Glutamatergic neuron (in vitro differentiated cells): ENCODE measurements at places on chromosomes 5 and 9. TPM values are rescaled to one million over a fixed set of nuclear protein-coding genes. Genes with fewer than 3 reads are reported as not detected.
A peak's percentile ranks its signal among the peaks of the same experiment; 100 is the strongest.

DNA sequence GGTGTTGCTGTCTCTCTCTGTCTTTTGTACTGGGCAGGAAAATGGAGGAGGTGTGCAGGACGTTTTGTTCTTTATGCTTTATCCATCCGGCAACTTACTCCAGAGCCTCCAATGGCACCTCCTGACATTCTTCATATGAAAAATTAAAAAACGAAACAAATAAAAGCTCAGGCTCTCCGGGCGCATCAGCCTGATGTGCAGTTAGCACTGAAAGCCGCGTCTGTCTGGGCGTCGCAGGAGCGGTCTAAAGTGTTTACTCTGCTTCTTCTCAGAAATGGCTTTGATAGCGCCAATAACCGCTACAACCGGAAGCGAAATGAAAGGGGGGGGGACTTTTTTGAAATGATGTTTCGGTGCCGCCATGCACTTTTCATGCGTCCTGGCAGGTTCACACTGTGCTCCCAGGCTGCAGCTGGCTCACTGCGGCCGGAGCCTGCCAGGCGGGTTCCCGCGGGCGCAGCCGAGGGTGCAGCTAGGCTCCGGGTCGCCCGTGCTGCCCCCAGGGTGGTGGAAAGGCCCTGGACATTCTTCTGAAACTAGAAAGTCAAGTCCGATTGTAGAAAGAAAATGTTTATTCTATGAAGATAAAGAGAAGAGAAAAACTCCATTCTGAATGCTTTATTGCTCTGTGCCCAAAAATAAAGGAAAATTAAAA is 407.7 kb upstream of the IRX1 start:
- no peak overlapping the region for H3K27ac ChIP-seq
- DNase-seq: no peak
- no peak overlapping the region for H3K4me3 ChIP-seq
- H3K36me3 ChIP-seq: no peaks in the 10 kb centered on the region
- peaks cover 6% of the 10 kb centered on the region for H3K4me1 ChIP-seq

- no peak overlapping the region for H3K27ac ChIP-seq
- peaks cover 6% of the 10 kb centered on the region for H3K4me1 ChIP-seq
- no peak for DNase-seq
These were observed 87.3 kb downstream of the SLC44A1 start for GRCh38 chr9:105331755-105332154.

DNA sequence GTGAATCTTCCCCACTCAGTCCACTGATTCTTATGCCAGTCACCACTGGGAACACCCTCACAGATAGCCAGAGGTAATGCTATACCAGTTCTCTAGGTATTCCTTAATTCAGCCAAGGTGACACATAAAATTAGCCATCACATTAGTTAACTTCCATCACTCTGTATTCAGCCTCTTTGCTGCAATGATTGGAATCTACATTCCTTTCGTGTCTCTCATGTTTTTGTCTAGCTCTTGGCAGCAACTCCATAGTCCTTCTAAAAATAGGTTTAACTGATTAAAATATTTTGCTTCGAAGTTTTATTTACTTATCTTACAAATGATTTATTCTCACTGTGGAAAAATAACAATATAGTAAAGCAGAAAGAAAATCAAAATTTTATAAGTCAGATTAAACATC is 19.6 kb upstream of the RNF20 start:
- no peaks in the 10 kb centered on the region for H3K4me1 ChIP-seq
- no peak overlapping the region for H3K27ac ChIP-seq
- no peaks in the 10 kb centered on the region for H3K27me3 ChIP-seq
- no peaks in the 10 kb centered on the region for H3K36me3 ChIP-seq

DNA sequence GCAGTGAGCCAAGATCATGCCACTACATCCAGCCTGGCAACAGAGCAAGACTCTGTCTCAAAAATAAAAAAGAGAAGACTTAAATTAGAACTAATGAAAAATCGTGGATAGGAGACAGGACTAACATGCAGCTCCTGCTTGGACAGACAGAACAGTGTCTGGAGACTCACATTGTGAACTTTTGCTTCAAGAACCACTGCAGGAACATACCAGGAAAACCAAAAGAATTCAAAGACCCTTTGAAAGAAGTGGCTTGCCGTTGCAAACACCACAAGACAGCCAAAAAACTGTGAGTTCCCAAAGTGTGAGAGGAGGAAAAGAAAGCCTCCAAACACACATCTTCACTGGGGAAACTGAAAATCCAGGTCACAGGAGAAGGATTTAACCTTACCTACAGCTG is 48.8 kb upstream of the SNAPC3 start:
- H3K4me3 ChIP-seq: no peak overlapping the region
- peaks cover 8% of the 10 kb centered on the region for H3K36me3 ChIP-seq
- H3K27ac ChIP-seq: no peak overlapping the region
- H3K4me1 ChIP-seq: no peaks in the 10 kb centered on the region
- no peaks in the 10 kb centered on the region for H3K27me3 ChIP-seq

- no peak overlapping the region for H3K4me3 ChIP-seq
- no peaks in the 10 kb centered on the region for H3K36me3 ChIP-seq
- no peak for DNase-seq
- H3K27me3 ChIP-seq: peaks cover 11% of the 10 kb centered on the region
- H3K4me1 ChIP-seq: peaks cover 20% of the 10 kb centered on the region
These were observed 13.4 kb upstream of the TNIP1 start for GRCh38 chr5:151094030-151094851.

DNA sequence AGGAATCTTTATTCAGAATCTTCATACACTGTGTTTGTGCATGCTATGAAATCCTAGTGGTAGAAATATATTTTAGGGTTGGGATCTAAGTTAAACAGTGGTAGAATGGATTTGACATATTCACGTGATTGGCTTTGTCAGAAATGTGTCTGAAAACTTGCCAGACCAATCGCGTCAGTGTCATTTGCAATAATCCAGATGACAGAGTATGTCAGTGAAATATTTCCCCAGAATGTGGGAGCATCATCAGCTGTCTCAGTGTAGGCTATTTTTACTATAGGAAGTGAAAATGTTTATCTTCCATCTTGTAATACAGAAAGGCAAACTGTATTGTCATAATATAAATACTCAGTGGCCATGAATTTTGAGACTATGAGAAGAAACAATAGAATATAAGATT is 220.6 kb upstream of the EDIL3 start:
- H3K36me3 ChIP-seq: no peaks in the 10 kb centered on the region
- H3K4me1 ChIP-seq: no peaks in the 10 kb centered on the region
- H3K4me3 ChIP-seq: no peak overlapping the region
- no peak for DNase-seq

GRCh38 chr5:73591698-73592501 is 26.4 kb downstream of the UTP15 start:
- H3K36me3 ChIP-seq: no peaks in the 10 kb centered on the region
- no peaks in the 10 kb centered on the region for H3K4me1 ChIP-seq
- DNase-seq: no peak
- no peak overlapping the region for H3K27ac ChIP-seq
- H3K27me3 ChIP-seq: no peaks in the 10 kb centered on the region

GRCh38 chr5:15933259-15934207 is 246.1 kb downstream of the MARCHF11 start:
- no peak overlapping the region for H3K27ac ChIP-seq
- H3K4me3 ChIP-seq: no peak overlapping the region
- peaks cover 2% of the 10 kb centered on the region for H3K27me3 ChIP-seq
- H3K36me3 ChIP-seq: peaks cover 18% of the 10 kb centered on the region
- DNase-seq: no peak

DNA sequence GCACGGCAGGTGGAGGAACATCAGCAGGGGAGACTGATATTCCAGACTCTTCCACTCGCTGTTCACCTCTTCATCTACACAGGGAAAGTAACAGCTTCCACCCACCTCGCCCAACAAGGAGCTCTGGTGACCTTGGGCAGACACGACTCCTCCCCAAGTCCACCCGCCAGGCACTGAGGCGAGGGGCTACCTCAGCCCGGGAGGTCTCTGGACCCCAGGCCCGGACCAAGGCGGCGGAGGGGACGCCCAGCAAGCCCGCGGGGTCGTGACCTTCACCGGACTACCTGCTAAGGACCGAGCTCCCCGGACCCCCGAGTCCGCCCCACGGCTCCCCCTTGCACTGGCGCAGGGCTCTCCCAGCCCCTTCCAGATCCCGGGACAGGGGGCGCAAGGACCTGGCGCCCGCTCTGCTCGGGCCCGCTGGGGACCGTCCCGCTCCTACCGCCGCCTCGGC is 70.2 kb upstream of the LPCAT1 start:
- no peaks in the 10 kb centered on the region for H3K4me1 ChIP-seq
- peak overlapping the region; percentile 81 for H3K4me3 ChIP-seq
- H3K36me3 ChIP-seq: no peaks in the 10 kb centered on the region
- no peak for DNase-seq
- H3K27ac ChIP-seq: no peak overlapping the region

DNA sequence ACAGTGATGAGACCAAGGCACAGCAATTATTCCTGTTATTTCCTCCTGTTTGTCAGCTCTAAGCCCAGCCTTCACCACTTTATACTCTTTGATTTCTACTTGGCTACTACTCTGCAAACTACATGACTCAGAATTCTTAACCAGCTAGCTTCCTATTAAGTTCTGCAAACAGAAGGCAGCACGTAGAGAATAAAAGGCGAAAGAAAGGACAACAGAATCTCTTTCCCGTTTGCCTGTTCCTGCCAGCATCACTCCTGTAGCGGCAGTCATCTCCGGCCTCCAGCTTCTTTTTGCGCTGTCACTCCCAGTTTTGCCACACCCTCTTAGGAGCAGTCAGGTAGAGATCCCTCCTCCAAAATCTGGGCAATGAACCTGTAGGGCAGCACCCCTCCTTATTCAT is 29.9 kb downstream of the DPYSL3 start:
- no peaks in the 10 kb centered on the region for H3K36me3 ChIP-seq
- H3K27ac ChIP-seq: peak overlapping the region; percentile 9
- no peak for DNase-seq
- peaks cover 4% of the 10 kb centered on the region for H3K27me3 ChIP-seq

DNA sequence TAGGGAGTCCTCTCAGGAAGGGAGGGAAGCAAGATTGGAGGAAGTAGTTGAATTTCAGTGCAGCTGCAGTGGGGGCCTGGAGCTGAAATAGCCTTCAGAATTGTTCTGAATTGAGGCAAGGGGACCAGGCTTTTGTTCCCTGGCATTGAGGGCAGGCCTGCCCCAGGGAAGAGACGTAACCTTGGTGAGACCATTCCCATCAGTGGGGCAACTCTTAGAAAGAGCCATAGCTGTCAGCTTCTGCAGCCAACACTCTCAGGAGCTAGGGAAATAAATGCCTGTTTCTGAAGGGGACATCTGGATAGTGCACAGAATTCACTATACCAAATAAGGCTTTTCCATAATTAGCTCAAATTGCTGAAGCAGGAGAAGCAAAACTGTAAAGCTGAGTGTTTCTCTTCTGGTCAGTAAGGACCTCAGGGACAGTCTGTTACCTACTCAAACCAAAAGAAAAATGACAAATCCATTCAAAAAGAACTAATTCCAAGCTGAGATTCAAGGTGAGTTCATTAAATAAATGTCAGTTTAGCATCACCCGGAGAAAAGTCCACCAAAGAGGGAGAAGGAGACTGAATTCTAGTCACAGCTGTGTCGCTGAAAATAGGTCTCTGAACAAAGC is 44.0 kb downstream of the LYRM7 start:
- H3K27me3 ChIP-seq: peaks cover 2% of the 10 kb centered on the region
- H3K36me3 ChIP-seq: no peaks in the 10 kb centered on the region
- peaks cover 9% of the 10 kb centered on the region for H3K4me1 ChIP-seq
- no peak overlapping the region for H3K27ac ChIP-seq
- DNase-seq: no peak

DNA sequence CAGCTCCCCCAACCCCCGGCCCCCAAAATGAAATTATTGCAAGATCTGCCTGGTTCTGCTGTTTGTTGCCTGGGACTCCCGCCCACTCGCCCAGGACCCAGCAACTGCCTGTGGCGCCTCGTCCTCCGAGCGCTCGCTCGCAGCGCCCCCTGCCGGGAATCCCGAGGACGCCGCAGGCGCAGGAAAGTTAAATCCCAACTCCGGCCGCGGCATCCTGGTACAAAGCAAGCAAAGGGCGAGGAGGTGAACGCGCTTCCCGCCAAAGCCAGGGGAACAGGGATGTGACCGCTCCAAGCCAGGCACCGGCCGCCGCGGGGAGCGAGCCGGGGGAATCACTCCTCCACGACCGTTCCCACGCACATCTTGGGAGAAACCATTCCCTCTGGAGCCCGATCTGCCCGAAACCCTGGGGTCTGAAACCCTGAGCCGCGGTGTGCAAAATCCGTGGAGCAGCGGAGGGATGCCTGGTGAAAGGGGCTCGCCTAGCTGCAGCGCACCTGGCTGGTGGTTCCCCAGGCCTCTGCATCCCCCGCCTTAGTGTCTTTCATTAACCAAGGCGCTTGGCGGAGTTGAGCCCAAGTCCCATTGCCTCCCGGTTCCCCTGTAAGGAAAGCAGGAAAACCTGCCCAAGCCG is 1.3 kb downstream of the SEMA5A start:
- peak; percentile 91 for DNase-seq
- H3K27me3 ChIP-seq: peaks cover 4% of the 10 kb centered on the region
- H3K4me1 ChIP-seq: peaks cover 7% of the 10 kb centered on the region

DNA sequence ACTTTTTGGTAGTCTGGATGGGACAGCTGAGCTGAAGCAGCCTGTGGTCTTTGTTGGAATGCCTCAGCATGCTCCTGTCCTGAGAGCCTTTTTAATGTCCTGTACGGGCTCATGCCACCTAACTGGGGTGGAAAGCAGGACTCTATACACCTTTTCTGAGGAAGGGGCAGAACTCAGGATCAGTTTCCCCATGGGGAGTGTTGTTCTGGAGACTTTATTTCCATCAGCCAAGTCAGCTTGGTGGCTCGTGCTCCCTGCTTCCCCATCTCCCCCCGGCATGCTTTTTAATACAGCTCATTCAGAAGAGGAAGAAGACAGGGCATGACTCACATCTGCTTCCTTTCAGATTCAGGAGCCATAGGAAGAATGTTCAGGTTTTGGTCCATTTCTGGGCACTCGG is 5.1 kb upstream of the SEPTIN8 start:
- H3K27me3 ChIP-seq: peaks cover 4% of the 10 kb centered on the region
- DNase-seq: no peak
- H3K27ac ChIP-seq: no peak overlapping the region
- H3K36me3 ChIP-seq: peaks cover 5% of the 10 kb centered on the region
- H3K4me1 ChIP-seq: peaks cover 7% of the 10 kb centered on the region

DNA sequence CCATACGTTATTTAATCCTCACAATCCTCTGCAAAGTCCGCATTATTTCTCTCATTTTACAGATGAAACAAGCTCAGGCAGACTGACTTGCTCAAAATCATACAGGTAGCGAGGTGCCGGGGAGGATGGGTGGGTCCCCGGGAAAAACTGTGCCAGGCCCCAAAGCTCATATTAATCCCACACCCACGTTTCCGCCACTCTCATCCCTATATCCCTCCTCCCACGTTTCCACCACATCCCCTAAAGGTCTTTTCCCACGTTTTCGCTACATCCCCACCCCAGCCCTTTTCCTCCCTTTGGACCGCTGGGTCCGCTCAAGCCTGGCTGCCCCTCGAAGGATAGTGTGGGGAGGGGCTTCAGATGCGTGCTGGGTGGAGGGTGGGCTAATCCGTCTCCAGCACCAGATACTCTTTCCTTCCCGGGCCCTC is 434 bp upstream of the FSD1L start:
- H3K27me3 ChIP-seq: peaks cover 6% of the 10 kb centered on the region
- no peak for DNase-seq
- H3K4me1 ChIP-seq: peaks cover 18% of the 10 kb centered on the region
- peak overlapping the region; percentile 87 for H3K4me3 ChIP-seq

The ARHGEF37 gene
- total RNA-seq: 1.0 TPM

The ANKRD18B gene
- total RNA-seq: 5.0 TPM

The PTGS1 gene
- 0.39 TPM for total RNA-seq

The CAMK2A gene
- total RNA-seq: 1.1 TPM

The SH3TC2 gene
- total RNA-seq: 0.25 TPM

The NDST1 gene
- 160 TPM for total RNA-seq

The DOCK2 gene
- total RNA-seq: 0.66 TPM
